ENCODE measurements at places on chromosomes 5 and 9.

- no peak for DNase-seq
Observed at GRCh38 chr5:175457466-175457865, 13.5 kb upstream of the DRD1 start.

DNA sequence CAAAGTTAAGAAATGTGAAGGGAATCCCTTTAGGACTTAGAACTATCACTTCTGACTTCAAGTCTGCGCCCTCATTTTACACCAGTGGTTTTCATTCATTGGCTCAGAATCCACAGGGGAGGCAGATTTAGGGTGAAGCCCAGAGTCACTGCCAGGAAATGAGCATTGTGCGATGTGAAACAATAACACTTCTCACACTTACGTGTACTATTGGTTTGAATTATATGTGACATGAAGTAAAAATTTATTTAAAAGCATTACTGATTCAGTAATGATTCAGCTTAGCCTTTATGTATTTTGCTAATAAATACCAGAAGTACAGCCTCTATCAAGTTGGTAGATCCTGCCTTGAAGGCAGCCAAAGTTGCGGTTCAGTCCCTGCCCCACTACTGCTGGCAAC lies 98.6 kb downstream of the PAM start:
- DNase-seq: no peak

DNA sequence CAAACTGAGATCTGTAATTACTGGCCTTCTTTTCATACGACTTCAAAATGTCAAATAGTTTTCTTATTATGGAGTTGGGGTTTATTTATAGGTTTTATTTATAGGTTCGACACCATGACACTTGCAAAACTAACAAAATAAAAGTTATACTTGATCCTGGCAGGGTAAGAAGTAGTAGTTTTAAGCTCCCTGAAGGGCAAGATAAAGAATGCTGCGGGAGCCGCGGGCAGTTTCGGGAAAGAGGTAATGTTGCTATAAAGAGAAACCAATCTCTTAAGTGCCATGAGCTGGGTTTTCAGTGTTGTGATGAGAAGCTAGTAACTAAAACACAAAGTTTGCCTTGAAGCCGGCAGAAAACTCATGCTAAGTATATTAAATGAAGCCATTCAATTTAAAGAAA lies 24.8 kb downstream of the PTPN3 start:
- no peak for DNase-seq

GRCh38 chr5:167128581-167128980 lies 1162.9 kb upstream of the WWC1 start:
- no peak for DNase-seq

- no peak for DNase-seq
Observed at GRCh38 chr5:936149-937144, 43.8 kb downstream of the TRIP13 start.

DNA sequence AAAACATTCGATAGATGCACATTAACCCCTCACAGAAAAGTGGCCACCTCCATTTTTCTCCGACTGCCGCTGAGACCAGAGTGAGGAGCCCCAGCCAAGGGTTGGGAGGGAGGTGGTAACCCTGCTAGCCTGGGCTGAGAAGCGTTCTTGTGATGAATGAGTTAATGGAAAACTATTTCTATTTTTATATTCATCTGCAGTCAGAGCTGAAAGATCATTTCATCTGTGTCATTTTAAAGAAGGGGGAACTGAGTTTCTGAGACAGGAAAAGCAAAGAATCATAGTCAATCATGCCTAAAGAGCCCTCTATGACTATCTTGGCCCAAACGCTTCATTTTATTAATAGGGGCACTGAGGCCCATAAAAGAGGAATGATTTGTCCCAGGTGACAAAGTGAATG lies 229.5 kb downstream of the PAPPA start:
- no peak for DNase-seq

GRCh38 chr9:84924266-84924665 lies 254.7 kb downstream of the NTRK2 start:
- DNase-seq: no peak

DNA sequence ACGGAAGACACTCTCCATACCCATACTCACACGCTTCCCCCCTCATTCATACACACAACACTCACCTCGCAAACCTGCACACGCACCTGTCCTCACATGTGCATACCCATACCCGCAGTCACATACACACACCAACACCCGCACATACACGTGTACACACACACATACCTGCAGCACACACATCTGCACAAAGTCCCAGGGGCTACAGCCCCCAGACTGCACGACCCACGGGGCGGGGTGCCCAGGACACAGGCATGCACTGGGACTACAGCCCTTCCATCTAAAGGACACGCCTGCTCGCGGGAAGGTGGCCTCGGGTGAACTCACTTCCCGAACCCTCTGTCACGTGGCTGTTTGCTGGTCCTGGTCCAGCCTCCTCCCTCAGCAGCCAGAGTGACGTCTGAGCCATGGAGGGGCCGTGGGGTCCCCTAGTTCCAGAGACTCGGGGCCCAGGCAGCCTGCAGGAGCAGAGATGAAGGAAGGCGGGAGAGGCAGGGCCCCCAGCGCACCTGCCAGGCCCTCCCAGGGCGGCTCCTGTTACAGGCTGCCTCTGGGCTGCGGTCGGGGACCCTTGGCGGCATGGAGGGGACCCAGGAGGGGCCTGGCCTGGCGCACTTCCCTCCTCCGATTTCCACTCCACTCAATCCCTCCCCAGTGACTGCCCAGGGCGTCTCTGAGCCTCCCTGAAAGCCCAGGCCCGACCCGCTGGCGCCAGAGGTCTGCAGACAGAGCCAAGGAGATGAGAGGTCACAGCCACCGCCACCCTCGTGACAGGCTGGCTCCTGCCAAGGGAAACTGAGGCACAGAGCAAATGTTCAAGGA lies 8.1 kb downstream of the SLC12A7 start:
- DNase-seq: no peak

DNA sequence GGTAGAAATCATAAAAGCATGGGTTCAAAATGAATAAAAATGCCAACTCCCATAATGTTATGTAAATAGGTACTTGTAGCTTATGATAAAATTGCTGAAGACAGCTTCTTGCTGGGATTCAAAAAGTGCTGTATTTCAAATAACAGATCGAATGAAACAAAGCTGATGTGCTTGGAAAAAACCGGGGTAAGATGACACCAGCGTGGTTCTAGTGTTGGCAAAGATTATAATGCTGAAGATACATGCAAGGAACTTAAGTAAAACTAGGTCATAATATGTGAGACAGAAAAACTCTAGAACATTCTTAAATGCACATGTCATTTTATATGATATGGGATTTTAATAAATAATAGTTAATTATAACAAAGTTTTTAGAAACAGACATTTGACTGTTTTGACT lies 44.4 kb upstream of the APC start:
- DNase-seq: no peak

- no peak for DNase-seq
Observed at GRCh38 chr5:143218517-143219170, 184.8 kb downstream of the NR3C1 start.

DNA sequence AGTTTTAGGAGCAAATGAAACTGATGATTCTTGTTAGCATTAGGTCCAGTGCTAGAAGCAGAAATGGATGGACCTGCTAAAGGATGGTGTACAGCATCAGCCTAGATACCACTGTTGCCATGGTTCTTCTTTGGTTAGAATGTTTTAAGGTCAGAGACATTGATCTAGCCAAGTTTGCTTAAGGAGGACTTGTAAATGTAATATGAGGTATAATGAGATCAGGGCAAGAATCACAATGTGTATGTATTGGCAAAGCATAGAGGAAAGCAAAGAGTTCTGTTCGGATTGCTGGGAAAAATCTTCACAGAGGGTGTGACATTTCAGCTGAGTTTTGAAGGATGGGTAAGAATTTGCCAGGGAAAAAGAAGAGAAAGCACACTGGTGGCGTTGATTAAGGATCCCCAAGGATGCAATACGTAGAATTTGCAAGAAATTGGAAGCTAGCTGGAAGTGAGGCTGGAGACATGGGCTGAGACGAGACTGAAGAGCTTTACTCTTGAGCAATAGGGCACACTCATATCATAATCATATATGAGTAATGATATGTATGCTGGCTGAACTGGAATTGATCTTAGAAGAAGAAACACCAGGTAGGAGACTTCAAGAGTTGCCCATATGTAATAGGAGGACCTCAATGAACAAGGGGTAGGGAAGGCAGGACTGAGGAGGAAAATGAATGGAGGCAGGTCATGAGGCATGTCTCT lies 102.0 kb downstream of the ZNF462 start:
- no peak for DNase-seq

- no peak for DNase-seq
Observed at GRCh38 chr9:134993996-134994720, 76.4 kb upstream of the FCN1 start.

- peak; percentile 6 for DNase-seq
Observed at GRCh38 chr9:85600675-85601263, 141.0 kb downstream of the AGTPBP1 start.

DNA sequence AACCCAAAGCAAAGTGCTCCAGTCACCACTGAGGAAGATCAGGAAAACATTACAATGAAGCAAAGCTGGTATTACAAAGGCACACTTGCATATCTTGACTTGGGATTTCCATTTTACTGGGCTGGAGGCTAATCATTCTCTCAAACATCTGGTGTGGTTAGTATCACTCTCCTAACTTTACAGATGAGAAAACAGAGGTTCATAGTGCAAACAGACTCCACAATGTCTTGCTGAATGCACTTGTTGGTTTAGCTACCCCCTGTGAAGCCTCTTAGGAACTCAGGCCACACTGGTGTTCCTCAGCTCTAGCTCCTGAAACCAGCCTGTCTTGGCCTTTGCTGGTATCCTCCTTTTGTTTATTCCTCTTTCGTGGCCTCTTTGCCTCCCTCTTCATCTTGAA lies 29.5 kb upstream of the SMAD5 start:
- no peak for DNase-seq

DNA sequence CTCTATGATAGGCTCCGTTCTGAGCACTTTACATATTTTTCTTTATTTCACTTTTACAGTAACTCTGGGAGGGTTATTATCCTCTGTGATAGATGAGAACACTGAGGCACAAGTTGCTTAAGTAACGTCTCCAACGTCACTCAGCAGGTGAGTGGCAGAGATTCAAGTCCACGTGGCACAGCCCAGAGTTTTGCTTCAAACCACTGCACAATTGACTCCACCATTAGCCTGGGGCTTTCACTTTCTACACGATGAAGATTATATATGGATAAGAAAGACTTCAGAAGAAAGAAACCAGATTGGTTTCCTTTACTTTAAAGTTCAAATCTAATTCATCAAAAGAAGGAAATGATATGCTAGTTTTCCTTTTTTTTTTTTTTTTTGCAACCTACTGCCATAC lies 245.9 kb downstream of the SYK start:
- DNase-seq: no peak

- no peak for DNase-seq
Observed at GRCh38 chr5:151183456-151184245, 26.1 kb upstream of the ANXA6 start.

DNA sequence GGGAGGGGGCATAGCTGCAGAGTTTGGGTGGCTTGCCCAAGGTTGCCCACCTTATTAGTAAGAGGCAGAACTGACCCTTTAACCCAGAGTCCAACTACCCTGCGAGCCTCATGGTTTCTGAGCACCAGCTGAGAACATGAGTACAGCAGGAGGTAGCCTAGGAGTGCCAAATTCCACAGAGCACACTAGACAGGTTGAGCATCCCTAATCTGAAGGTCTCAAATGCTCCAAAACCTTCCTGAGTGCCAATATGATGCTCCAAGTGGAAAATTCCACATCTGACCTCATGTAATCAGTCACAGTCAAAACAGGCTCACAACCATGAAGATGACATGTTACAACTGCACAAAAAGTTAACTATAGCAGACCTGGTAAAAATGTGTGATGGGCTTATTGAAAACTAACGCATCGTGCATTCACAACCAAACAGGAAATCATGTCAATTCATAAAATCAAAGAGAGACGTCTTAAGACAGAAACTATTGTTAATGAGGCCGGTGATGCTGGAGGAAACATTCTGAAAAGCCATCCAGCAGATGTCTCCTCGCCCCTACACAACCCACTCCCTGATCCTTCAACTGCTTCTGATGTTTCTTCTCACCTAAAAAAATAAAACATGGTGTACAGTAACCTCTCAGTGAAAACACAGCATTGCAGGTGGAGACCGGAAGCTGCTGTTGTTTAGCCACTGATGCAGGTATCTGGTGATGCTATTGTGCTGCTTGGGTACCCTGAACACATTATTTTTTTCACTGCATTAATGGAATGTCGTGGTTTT lies 25.0 kb downstream of the PTCH1 start:
- no peak for DNase-seq

GRCh38 chr5:149646564-149646963 lies 65.3 kb downstream of the ARHGEF37 start:
- no peak for DNase-seq

DNA sequence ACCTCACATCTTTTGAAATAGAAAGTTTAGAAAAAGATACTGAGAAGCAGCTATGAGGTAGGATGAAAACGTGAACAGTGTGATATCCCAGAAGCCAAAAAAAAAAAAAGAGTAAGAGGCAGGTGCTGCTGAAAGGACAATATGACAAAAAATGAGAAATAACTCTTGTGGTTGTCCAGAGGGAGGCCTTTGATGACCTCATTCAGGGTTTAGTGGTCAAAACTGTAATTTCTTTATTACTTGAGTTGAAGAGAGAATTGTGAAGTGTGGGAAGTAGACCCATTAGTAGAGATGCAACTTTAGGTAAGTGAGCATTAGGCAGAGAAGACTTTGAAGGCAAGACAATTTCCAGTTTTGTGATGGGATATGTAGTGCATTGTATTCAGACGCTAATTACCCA lies 1306.3 kb upstream of the ACO1 start:
- DNase-seq: no peak

- DNase-seq: no peak
Observed at GRCh38 chr9:127634021-127634420, 21.9 kb downstream of the STXBP1 start.

- no peak for DNase-seq
Observed at GRCh38 chr5:127878174-127878750, 175.1 kb downstream of the CCDC192 start.

- DNase-seq: no peak
Observed at GRCh38 chr5:541539-542318, 17.5 kb upstream of the SLC9A3 start.

DNA sequence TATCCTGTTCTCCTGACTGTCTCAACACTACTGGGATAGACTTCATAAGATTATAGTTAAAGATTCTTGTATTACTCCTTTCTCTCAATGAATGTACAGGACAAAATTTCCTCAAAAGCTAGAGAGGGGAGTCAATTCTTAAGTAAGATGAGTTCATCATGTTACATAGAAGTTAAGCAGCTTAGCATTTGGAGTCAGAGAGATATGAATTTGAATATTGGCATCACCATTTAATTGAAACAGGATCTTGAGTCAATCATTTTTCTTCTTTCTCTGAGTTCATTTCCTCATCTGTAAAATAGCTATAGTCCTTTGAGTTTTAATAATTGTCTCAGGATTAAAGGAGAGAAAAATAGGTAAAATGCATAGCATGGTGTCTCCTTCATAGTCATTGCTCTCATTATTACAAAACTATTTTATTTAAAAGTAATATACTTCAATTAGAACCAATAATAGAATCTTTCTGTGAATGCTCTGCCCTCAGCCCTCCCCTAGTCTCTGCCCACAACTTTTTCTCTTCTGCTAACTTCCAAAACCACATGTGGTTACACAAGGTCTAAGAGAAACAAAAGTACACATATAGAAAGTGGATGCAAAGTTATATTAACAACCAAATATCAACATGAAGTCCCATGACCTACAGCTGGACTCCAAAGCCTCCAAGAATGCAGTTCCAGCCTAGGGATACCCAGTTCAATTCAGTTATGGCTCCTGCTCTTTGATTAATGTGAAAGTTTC lies 265.6 kb downstream of the TLE1 start:
- DNase-seq: no peak

GRCh38 chr5:34657988-34658387 lies 1.9 kb downstream of the RAI14 start:
- no peak for DNase-seq

- DNase-seq: no peak
Observed at GRCh38 chr5:55520117-55520839, 14.5 kb downstream of the PLPP1 start.
